ENCODE measurements at places on chromosomes 11 and 22.

- DNase-seq, result peak; percentile 35
These were observed 238.0 kb downstream of the METTL15 start for GRCh38 chr11:28346209-28346608.

DNA sequence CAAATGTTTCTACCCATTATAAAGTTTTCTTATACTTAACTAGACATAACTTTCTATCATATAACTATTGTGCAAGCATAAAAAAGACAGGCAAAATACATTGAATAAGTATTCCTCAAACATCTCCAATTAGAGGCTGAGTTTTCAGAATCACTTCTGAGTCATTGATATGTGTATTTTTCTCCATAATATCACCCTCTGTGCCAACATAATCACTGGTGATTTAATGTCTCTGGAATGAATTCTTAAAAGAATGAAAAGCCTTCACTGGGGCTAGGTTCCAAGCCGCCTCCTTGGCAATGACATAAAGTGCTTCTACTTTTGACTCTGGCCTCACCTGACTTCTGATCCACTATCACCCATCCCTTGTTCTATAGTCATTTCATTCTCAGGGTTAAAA, 197.0 kb upstream of the E2F8 start:
- peak; percentile 79 for DNase-seq

DNA sequence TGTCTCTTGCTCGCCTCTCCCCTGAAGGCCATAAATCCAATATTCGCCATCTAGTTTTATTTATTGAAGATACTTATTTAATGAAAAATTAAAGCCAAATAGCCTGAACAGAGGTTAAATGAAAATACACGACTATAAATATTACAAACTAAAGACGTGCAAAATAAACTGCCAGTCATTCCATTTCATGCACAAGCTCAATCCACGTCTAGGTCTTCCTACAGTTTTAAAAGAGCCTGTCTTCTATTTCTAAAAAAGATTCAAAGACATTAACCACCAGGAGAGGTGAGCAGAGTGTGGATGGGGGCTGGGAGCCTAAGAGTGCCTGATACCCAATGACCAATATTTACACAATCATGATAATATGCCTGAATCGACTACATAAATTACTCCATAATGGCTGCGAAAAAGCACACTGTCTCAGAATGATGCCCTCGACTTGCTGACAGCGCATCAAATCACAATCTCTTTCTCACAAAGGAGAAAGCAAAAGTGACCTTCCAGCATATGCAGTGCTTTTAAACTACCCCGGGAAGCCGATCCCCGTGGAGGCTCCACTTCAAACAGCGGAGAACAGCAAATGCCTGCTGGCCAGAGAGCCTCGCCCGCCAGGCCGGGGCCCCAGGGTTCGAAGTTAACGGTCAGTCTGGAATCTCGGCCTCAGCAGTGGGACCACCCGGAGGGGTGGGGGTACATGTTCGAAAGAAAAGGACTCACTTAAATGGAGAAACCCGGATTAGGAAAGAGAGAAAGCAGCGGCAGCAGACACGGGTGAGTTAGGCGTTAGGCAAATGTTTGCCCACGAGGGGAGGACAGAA, 1.7 kb downstream of the FCHSD2 start:
- DNase-seq, result no peak

DNA sequence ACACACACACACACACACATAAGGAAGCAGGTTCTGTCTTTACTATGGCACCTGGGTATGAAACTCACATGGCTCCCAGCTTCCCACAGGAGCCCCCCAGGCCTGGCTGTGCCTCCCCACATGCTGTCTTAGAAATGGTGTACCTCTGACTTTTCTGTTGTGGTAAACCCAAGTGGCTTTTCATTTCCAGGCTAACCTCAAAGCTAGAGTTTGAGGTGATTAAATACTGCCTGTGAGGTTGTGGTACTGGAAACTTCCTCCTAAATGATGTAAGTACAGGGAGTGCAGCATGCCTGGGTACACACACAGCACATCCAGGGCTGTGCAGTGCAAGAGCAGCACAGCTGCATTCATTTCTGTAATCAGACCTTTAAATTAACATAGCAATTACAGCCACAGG, 34.4 kb downstream of the ME3 start:
- DNase-seq, result peak; percentile 36

DNA sequence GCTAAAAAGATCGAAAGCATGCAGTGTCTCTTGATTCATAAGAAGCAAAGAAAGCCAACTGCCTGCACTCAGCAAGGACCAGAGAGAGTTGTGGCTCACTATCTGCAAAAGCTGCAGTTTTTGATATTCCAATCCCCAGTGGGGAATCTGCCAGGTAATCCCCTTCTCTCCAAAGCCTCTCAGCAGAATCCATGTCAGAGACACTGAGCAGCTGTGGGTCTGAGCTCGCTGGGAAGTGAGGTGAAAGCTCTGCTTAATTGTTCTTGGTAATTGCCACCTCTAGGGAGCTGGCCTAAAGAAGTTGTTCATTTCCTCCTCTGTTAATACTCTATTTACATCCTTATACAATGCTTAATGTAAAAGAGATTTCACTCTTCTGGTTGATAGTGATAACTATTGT, 261.3 kb upstream of the LRRC4C start:
- DNase-seq, result no peak

- DNase-seq, result no peak
These were observed 17.6 kb downstream of the INCENP start for GRCh38 chr11:62141111-62142042.

GRCh38 chr11:3890014-3890413, 34.5 kb downstream of the STIM1 start:
- no peak for DNase-seq
